ENCODE measurements at places on chromosomes 1 and 21.
A peak's percentile ranks its signal among the peaks of the same experiment; 100 is the strongest.

DNA sequence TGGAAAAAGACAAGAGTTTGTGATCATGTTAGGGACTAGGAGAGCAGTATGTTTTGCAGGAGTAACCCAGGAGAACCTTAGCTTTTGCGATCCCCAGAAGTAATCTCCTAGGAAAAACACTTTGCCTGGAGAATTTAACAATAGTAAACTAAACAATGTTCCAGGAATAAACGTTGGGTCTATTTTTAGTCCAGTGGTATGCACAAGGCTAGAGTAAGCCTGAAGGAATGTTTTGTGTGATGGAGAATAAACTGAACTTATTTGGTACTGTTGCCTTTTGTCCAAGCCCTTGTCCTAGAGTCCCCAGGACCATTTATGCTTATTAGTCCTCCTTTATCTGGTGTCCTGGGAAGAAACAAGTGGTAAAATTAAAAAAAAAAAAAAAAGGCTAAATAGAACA, 28.7 kb upstream of the RGS5 start:
- no peak for DNase-seq

GRCh38 chr21:31286621-31287020, 57.4 kb downstream of the TIAM1 start:
- no peak for DNase-seq

DNA sequence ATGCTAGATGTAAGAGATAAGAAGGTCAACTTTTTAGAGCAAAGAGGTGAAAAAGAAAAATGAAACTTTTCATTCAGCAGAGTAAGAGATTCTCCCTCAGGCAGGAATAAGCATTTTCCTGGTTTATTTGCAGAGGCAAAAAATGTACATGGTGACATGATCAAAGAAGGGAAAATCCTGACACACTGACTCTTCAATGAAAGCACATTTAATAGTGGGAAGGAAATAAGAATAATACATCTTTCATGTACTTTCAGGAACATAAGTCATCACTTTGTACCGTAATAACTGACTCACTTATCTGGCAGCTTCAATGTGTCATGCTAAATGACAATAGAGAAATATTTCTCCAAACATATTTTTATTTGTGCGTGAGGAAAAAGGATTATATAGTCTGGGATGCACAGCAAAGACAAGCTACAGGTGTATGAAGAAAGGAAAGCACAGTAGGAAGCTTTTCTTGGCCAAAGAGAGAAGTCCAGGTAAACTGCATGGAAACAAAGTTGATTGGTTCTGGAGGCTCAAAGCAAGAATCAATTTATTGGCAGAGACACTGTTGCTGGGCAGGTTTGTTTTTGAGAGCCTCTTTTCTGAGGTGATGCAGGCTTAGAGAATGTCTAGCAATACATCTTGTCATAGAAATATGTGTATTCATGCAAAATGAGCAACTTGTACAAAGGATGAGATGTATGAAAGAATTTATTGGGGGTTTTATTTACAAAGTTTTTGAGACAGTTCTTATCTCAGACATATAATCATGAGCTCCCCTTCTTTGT, 1409.0 kb downstream of the PLA2G4A start:
- no peak for DNase-seq

- DNase-seq = no peak
Measured at GRCh38 chr21:18716578-18717138, 313.1 kb upstream of the TMPRSS15 start.

- no peak for DNase-seq
Measured at GRCh38 chr21:33374080-33374449, 29.1 kb upstream of the IFNGR2 start.

GRCh38 chr1:218482683-218483082, 137.5 kb downstream of the TGFB2 start:
- DNase-seq = no peak

- DNase-seq = peak; percentile 31
Measured at GRCh38 chr1:114510274-114511031, 550 bp downstream of the TRIM33 start.

GRCh38 chr1:170225781-170226530, 80.2 kb downstream of the NTMT2 start:
- DNase-seq = no peak

DNA sequence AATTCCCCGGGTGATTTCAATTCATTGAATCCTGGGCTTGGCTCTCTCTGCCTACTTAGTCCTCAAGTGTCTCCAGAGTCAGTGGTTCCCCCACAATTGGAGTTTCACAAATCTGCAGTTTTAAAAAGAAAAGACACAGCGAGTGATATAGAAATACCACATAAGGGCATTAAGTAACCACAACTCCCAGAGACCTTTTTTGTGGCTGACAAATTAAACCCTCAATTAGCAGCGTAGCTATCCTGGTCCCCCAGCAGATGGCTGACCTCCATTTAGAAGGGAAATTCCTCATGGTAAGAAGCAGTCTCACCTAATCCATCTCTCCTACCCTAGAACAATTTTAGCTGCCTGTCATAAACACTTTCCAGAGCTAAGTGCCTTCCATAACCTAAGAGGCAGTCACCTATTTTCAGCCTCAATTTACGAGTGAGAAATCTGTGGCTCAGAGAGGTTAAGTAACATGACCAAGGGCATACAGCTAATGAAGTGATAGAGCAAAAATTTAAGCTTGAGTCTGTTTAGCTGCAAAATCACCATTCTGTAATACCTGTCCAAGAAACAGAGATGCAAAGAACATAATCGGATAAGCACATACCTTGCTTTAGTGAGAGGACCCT, 56.0 kb upstream of the NBPF3 start:
- DNase-seq = peak; percentile 8

GRCh38 chr1:210617293-210617692, 288.6 kb downstream of the HHAT start:
- no peak for DNase-seq

All from activated CD4-positive, alpha-beta T cell treated with anti-CD3 and anti-CD28 coated beads, Interleukin-2, amount 50 U/mL, for 16 hours (primary cell).